Foreskin fibroblast (primary cell): ENCODE measurements at places on chromosomes 1 and 21.

DNA sequence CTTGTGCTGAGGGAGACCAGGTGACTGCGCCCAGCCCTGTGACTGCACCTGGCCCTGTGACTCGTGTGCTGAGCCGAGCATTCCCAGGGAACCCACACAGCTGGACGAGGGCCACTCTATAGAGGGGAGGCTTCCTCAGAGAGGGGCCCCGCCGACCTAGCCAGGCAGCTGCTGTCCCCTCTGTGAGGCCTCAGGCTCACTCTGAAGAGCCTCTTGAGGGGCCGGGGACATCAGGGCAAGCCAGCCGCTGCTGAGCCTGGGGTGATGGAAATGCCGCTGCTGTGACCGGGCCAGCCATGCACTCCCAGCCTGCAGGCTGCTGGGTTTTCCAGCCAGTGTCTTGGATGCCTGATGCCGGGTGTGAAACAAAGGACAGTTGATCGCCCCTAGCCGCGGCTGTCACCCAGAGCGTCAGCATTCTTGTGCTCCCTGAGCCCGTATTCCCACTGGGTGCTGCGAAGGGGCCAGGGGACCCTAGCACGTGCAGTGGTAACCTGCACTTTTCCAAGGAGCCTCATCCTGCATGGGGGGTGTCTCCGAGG, 17.5 kb downstream of the PFKL start:
- DNase-seq: no peak

DNA sequence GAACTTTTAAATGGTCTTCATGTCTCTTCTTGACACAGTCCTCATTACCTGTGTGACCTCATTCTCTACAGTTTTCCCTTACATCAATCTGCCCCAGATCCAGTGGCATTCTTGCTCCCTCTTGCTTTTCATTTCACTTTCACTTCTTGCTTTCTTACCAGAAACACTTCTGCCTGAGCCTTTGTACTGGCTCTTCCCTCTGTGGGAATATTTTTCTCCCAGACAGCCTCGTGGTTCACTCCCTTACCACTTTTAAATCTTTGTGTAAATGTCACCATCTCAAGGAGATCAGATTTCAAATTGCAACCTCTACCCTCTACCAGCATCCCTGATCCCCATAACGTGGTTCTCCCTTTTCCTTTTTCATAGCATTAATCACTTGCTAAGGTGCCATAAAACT, 73.2 kb downstream of the DISC1 start:
- no peak for DNase-seq

- DNase-seq: no peak
Measured at GRCh38 chr1:109392037-109392787, 5.5 kb downstream of the SORT1 start.

- peak; percentile 59 for DNase-seq
Measured at GRCh38 chr1:24898152-24898908, 31.7 kb downstream of the RUNX3 start.

DNA sequence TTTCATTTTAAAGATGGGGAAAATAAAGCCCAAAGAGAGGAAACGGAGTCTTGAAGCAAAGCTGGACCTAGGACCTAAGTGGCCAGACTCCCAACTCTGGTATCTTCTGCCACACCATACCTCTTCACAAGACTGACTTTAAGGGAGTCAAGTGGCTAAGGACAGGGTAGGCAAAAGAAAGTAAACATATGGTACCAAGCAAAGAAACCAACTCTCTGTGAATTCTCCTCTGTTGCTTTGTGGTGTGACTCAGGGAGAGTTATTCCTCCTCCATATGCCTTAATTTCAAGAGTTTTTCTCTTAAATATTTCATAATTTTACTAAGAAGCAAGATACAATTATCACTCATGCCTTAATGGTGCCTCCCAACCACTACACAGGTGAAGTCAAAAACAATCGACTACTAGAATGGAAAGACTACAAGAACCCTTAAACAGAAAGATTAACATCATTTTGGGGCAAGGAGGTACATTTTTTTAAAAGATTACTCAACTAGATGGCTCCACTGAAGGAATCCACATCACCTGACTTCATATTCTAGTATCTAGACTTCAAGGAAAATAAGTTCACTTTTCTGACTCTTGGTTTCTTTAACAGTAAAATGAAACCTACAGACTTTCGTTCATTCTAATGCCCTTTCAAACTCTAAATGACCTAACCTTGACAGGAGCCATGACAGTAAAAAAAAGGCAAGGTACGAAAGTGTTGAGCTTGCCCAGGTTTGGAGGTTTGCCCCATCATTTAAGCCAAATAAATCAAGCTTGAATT, 44.2 kb downstream of the LUZP1 start:
- DNase-seq: no peak

- no peak for DNase-seq
Measured at GRCh38 chr1:47210666-47211065, 20.8 kb upstream of the PDZK1IP1 start.

DNA sequence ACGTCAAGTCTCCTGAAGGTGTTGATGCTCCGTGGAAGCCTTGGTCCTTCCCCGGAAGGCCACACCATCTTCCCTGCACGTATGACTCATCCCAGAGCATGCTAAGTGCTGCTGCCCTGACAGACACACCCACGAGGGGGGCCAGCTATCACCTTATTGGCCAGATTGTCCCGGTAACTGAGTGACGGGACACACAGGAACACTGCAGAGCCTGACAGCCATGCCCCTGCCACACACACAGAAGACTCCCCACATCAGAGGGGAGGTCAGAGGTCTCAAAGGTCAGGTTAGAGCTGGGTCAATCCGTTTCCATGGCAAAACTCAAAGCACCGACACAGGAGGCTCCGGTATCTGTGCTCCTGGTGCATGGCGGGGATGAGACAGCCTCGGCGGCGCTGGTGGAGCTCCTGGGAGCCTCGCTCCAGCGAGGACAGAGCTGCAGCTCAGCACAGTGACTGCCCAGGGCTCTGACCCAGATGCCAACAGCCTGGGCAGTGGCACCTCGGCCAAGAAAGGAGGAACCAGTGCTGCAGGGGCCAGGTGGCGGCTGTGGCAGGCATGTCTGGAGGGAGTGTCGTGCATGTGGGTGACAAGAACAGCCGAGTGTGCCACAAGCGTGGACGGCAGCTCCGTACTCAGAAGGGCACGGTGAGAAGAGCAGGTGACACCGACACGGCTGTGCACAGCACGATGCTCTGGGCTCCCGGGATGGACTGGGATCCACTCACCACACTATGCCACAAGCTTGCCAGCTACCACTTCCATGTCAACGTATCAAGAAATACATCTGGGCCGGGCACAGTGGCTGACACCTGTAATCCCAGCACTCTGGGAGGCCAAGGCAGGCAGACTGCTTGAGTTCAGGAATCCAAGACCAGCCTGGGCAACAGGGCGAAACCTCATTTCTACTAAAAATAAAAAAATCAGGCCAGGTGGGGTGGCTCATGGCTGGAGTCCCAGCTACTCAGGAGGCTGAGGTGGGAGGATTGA, 14.8 kb upstream of the TMEM240 start:
- peak; percentile 88 for DNase-seq
